Purkinje cell (primary cell): ENCODE measurements at places on chromosomes 16 and 17. TPM values are rescaled to one million over a fixed set of nuclear protein-coding genes. Genes with fewer than 3 reads are reported as not detected.

The MOSMO gene
- 45.2 and 48.1 TPM in 2 replicates for polyA plus RNA-seq

The MGRN1 gene
- polyA plus RNA-seq = 0.22 and 1.2 TPM in 2 replicates

The HAP1 gene
- 0.27 and 1.7 TPM in 2 replicates for polyA plus RNA-seq

The KRTAP4-4 gene
- polyA plus RNA-seq = not detected in 2 replicates

The CDH3 gene
- 0.32 TPM in 1 of 2 replicates, not detected in the other for polyA plus RNA-seq

The TSPOAP1 gene
- polyA plus RNA-seq = 6.9 and 13.2 TPM in 2 replicates

The ORC6 gene
- 2.2 and 8.5 TPM in 2 replicates for polyA plus RNA-seq

The CORO1A gene
- polyA plus RNA-seq = 2.8 TPM in 1 of 2 replicates, not detected in the other

The CNGB1 gene
- not detected in 2 replicates for polyA plus RNA-seq

The EPN3 gene
- not detected in 2 replicates for polyA plus RNA-seq

The CPHXL2 gene
- polyA plus RNA-seq = not detected in 2 replicates

The RDM1 gene
- polyA plus RNA-seq = 3.4 TPM in 1 of 2 replicates, not detected in the other

The ZNF594 gene
- polyA plus RNA-seq = 1.7 and 2.5 TPM in 2 replicates

The KRTAP2-2 gene
- polyA plus RNA-seq = not detected in 2 replicates

The NPIPA5 gene
- 0.48 and 9.5 TPM in 2 replicates for polyA plus RNA-seq

The MYADML2 gene
- 0.26 and 0.84 TPM in 2 replicates for polyA plus RNA-seq

The DOK4 gene
- 0.77 and 1.6 TPM in 2 replicates for polyA plus RNA-seq

The PAGR1 gene
- 5.4 and 6.4 TPM in 2 replicates for polyA plus RNA-seq

The IRX3 gene
- 1.6 and 3.4 TPM in 2 replicates for polyA plus RNA-seq

The ADAD2 gene
- not detected in 2 replicates for polyA plus RNA-seq

The TBX21 gene
- polyA plus RNA-seq = not detected in 2 replicates

The NAGS gene
- polyA plus RNA-seq = not detected in 2 replicates

The NPIPB13 gene
- polyA plus RNA-seq = 0.17 and 0.21 TPM in 2 replicates
